ENCODE measurements at places on chromosomes 16 and 17.
A peak's percentile ranks its signal among the peaks of the same experiment; 100 is the strongest.

DNA sequence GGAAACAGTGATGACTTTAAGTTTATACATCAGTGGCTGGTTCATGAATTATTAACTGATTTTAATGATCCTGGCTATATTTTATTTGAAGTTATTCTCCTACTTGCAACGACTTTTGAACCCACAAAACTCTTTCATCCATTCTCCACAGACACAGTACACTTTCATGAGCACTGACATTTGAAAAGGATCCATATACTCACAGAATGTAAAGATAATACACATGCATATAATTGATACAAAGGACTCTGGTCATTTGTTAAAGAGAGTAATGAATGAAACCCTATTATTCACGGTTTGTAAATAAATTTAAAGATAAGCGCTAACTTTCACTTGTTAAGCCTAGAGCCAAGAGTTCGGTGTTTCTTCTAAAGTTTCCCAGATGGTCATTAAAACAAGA lies 3.3 kb downstream of the TOX3 start:
- no peak for DNase-seq

DNA sequence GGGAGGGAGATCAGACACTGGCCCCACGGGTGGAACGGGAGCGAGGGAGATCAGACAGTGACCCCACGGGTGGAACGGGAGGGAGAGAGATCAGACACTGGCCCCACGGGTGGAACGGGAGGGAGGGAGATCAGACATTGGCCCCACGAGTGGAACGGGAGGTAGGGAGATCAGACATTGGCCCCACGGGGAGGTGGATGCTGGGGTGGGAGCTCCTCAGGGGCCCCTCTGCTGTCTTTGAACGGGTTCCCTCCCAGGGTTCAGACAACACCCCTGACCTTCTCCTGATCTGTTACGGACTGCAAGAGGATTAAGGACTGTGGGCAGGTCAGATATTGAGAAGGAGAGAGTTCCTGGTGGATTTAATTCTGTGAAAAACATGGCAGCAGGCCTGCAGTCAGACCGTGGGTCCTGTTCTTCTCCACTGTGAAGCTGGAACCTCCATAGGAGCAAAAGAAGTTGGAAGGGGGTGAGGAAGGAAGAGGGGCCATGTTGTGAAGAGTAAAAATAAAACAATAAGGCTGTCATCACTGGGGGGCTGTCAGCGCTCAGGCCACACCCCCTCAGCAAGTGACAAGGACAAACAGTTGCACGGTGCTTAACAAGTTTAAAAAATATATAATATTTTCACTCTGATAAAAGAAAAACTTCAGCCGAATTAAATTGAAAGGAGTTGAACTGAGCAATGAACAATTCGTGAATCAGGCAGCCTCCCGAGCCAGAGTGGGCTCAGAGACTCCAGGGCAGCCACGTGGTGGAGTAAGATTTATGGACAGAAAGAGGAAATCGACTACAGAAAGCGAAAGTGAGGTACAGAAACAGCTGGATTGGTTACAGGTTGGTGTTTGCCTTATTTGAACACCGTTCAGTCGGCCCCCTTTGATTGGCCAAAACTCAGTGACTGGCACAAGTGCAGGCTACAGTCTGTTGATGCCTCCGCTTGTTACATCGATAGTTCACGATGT lies 348.7 kb upstream of the TNRC6C start:
- peak; percentile 36 for DNase-seq

GRCh38 chr17:28433721-28434120 lies 27.7 kb upstream of the SLC46A1 start:
- DNase-seq: no peak

GRCh38 chr17:39400547-39401411 lies 647 bp downstream of the FBXL20 start:
- no peak for DNase-seq

- DNase-seq: no peak
Measured at GRCh38 chr16:20638711-20639335, 58.7 kb downstream of the ACSM1 start.

GRCh38 chr17:63665527-63666214 lies 34.3 kb downstream of the LIMD2 start:
- DNase-seq: no peak

- DNase-seq: no peak
Measured at GRCh38 chr17:17789828-17790636, 46.8 kb downstream of the SREBF1 start.

DNA sequence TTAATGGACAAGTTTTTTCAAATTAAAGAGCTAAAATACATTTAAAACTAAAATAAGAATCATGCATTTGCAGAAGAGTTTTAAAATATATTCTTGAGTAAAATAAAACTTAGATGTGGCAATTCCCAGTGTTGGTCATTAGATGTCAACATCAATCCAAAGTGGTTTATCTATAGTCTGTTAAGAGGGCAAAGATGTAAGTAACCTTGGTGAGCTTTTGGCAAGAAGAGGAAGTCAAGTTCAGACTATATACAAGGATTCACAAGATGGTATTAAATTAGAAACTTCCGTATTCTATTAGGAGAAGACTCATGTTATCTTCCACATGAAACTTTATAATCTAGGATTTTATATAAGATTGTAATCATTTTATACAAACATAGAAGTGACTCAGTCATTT lies 73.1 kb downstream of the CEP95 start:
- DNase-seq: no peak

GRCh38 chr16:62190426-62190825 lies 154.2 kb upstream of the CDH8 start:
- no peak for DNase-seq

DNA sequence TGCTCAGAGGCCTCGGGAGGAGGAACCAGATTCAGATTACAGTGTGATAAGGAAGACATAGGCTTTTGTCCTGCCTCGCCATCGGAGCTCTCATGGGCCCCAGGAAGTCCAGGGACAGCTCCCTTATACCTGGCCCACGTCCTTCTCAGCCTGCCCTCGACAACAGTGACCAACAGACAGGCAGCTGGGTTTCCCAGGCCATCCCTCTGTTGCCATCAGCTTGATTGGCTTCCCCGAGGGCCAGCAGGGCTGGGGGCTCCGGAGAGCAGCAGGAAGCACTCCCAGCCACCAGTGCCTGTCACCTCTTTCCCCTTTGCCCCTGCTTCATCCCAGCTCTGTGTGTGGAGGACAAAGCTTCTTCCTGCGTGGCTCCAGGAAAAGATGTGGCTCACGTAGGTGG lies 17.6 kb downstream of the CD300A start:
- DNase-seq: no peak

DNA sequence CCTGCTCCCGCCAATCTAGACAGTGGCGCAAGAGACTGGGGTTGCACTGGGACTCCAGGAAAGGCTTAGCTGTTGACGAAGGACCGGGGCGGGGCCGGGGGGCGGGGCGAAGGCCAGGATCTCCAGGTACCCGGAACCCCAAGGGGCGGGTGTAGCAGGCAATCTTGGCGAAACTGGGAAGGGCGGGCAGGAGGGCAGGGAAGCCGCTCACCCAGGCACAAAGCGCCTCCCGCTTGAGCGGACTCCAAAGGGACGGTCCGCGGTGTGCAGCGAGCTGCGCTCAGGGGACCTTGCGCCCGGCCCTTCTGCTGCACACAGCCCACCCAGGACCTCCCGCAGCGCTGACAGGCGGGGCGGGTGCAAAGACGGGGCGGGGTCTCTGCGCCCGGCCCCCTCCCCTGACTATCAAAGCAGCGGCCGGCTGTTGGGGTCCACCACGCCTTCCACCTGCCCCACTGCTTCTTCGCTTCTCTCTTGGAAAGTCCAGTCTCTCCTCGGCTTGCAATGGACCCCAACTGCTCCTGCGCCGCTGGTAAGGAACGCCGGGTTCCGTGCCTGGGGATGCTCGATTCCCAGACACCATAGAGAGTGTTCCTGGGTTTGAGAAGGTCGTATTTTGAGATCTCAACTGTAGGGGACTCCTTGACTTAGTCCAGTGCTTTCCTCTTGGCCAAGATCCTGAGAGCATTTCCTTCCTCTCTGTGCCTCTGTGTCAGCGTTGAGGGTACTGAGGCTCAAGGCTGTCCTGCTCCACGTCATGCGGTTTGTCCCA lies at the start of gene MT1F:
Gene MT1F, plus strand, starts transcription at position 405 of the 772 bp plus-strand sequence. Its CDS starts 100 bp downstream, at position 505.
- DNase-seq: peak; percentile 93

- DNase-seq: peak; percentile 55
Measured at GRCh38 chr17:82399601-82400101, 18.5 kb upstream of the HEXD start.

Data from RWPE2 (cell line).